ENCODE measurements at places on chromosomes 12 and 14.
A peak's percentile ranks its signal among the peaks of the same experiment; 100 is the strongest.

DNA sequence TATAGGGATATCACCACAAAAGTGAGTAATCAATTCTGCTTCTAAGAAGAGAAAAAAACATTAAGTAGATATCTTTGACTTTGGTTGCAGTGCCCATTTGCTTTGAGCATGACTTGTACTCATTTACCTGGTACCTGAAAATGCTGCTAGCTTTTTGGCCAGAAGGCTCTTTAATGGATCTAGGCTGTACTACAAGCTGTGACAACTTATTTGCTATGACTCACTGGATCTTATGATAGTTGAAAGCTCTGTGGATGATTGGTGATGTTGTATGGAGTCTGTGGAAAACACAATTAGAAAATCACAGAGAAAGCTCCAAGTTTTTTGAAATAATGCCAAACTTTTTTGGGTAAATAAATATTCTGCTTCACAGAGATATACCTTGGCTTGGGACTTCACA lies 960.9 kb upstream of the FBXO33 start:
- no peak for DNase-seq

- no peak for DNase-seq
Observed at GRCh38 chr14:104227806-104228205, 89.4 kb downstream of the KIF26A start.

DNA sequence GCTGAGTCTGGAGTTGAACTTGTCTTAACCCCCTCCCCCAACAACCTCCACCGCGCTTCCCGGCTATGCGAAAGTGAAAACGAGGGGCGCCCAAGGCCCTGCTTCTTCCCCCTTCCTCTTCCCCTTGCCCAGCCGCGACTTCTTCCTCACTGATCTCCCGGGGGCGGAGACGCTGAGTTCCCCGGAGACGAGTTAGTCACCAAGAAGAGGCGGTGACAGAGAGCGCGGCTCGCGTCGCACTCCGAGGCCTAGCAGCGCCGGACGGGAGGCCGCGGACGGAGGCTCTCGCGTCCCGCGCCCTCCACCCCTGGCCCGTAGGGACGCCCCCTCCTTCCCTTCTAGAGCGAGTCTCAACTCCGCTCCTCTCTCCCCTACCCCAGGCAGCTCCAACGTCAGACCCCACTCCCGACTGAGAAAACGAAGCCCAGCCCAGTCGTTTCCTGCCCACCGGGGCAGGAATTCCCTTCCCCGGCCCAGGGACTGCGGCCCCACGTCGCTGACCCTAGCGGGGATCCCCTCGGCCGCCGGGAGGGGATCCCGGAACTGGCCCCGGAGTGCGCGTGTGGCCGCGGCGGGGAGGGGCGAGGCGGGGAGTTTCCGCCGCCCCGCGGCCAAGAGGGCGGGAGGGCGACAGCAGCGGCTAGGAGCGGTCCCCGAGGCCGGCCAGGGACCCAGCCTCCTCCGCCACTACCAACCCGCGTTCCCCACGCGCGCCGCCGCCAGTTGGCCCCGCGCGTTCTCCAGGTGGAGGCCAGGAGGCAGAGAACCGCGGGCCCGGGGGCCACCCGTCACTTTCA lies 1.4 kb downstream of the BAZ1A start:
- DNase-seq, result peak; percentile 69

GRCh38 chr12:109764123-109764522 lies 50.5 kb downstream of the FAM222A start:
- DNase-seq, result no peak

DNA sequence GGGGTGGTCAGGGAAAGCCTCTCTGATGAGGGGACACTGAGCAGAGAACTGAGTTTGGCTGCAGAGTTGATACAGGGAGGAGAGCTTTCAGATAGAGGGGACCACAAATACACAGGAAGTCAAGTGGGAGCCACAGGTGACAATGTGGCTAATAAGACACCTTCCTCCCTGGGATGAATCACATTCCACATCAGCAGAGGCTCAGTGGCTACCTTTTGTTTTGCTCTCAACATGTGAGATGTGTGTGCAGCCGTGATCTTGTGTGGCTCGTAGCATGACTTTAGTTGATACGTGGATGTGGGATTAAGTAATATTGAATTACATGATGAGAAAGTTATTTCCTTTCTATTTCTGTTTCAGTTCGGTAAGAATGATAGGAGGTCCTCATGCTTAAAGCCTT lies 7.5 kb downstream of the CRADD start:
- DNase-seq, result no peak
